ENCODE measurements at places on chromosomes 6 and 20.

DNA sequence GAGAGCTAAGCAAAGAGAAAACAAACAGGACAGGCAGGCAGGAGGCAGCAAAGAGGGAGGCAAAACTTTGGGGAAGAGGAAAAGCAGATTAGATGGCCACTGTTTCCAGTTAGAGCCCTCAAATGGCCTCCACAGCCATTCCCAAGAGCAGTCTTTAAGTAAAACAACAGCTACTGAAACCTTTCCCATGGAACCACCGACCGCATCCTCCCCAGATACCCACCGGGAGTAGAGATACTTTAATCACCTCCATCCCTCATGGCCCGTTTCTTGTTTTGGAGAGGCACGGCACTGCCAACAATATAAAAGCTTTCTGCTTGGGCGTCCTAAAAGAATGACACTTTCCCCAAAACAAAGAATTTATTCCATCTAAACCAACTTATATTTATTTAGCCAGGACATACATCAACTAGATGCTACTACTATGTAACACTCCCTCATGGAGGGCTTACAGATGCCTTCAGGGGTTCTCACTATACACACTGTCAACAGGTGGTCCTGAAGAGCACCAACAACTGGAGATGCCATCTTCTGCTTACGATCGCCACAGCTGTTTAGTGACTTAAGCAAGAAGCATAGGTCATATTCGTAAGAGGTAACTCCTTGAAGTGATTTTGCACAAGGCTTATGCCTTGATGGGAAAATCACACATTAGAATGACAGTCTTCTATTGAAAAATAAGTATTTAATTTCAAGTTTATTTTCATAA, 43.4 kb downstream of the CNKSR3 start:
- no peak for DNase-seq

GRCh38 chr6:157343732-157344131, 20.4 kb upstream of the TMEM242 start:
- no peak for DNase-seq

DNA sequence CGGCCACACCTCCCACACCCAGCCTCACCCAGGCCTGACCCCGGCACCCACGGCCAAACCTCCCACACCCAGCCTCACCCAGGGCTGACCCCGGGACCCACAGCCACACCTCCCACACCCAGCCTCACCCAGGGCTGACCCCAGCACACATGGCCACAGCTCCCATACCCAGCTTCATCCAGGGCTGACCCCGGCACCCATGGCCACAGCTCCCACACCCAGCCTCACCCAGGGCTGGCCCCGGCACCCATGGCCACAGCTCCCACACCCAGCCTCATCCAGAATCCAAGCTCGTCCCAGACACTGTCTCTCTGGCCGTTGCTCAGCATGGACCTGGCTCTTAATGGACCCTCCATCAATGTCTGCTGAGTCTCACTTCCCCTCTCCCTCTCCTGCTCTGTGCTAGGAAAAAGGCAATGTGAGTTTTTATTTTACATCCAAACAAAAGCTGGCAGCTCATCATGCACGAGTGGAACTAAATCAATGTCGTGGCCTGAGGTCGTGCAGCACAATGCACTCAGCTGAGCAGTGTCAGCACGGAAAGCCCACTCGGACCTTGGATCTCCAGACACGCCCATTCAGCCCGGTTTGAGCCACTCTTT, 36.1 kb downstream of the NINL start:
- no peak for DNase-seq

DNA sequence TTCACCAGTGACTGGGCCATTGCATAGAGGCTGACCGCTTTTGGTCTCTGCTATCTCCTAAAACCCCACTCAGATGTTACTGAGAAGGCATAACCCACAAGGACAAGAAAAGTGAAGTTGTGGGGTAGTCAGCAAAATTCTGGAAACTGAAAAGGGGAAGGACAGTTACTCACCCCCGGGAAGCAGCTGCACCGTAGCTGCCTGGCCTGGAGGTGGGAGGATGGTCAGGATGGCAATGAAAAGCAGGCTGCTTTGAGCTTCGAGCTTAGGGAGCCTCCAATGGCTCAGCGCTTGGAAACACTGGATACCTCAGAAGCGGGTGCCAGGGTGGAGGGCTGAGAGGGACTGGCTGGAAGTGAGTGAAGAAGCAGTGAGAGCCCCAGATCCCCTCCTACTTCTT, 56.0 kb downstream of the KCNK5 start:
- no peak for DNase-seq

DNA sequence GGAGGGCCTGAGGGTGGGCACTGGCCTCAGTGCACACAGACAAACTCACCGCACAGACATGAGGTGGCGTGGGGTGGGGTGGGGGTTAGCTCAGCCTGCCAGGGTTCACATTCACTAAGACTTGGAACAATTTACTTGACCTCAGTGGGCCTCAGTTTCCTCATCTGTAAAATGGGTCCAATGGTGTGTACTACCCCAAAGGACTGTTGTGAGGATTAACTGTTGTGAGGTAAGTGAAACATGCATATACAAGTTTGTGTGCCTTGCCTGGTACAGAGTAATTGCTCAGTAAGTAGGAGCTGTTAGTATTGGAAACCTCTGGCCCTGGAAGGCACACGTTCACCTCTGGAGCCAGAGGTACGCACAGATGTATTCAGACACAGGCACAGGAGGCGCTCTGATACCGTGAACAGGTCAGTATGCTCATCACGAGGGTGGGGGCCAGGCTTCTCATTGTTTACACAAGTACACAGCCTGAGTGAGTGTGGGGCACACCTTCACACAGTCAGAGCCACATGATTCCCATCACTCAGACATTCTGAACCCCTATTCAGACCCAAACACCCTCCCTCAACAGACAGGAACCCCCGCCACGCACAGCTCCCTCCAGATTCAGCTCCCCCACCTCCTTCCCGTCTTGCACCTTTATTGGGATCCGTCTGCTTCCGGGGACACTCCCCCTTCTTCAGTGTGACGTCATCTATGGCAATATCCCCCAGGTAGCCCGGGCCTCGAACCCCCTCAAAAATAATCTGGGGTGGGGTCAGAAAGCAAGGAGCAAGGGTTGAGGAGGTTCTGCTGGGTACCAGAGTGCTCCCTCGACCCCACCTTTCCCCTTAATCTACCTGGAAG, 59.9 kb downstream of the MDGA1 start:
- no peak for DNase-seq

DNA sequence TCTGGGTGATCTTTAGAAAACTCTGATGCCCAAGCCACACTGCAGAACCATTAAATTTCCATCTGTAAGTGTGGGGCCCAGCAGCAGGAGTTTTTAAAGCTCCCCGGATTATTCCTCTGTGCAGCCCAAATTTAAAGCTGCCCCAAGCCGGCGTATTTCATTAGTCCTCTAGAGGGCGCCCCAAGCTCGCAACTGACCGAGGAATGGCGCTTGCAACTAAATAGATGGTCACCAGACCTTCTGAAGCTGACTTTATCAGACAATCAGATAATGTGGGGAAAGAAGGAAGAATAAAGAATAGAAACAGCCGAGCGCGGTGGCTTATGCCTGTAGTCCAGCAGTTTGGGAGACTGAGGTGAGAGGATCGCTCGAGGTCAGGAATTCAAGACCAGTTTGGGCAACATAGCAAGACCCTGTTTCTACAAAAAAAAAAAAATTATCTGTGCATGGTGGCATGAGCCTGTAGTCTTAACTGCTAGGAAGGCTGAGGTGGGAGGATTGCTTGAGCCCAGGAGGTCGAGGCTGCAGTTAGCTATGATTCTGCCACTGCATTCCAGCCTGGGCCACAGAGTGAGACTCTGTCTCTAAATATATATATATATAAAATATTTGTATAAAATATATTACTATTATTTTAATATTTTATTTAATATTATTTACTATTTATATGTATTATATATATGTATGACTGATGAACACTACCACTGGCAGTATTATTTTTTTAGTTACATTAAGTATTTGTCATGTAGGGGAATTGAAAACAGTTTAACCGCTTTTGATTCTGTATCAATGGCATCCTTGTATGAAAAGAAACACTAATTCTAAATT, 56.0 kb downstream of the OTOR start:
- DNase-seq: no peak

- no peak for DNase-seq
Observed at GRCh38 chr6:2977799-2978590, 6.6 kb upstream of the SERPINB6 start.

Measured in gastrocnemius medialis (tissue), 4 donors.